ENCODE measurements at places on chromosomes 6 and 20.

DNA sequence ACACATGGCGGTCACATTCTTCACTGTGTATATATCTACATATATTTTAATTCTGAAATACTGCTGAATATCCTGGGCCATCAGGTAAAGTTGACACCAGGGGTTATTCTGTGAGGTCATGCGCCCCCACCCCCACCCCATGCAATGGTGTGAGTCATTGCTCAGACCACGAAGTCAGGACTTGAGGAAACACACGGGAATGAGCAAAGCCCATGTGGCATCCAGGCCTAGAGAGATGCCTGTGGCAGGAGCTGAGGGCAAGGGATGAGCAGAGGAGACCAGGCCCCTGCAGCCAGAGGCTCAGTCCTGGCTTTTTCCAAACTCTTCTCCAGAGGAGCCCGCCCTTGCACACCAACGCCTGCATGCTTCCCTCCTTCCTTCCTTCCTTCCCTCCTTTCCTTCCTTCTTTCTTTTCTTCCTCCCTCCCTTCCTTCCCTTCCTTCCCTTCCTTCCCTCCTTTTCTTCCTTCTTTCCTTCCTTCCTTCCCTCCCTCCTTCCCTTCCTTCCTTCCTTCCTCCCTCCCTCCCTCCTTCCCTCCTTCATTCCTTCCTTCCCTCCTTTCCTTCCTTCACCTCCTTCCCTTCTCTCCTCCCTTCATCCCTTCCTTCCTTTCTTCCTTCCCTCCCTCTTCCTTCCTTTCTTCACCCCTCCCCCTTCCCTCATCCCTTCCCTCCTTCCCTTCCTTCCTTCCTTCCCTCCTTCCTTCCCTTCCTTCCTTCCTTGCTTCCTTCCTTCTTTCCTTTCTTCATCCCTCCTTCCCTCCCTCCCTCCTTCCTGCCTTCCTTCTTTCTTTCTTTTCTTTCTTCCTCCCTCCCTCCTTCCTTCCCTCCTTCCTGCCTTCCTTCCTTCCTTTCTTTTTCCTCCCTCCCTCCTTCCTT, 72.0 kb upstream of the INSM1 start:
- no peak for DNase-seq

DNA sequence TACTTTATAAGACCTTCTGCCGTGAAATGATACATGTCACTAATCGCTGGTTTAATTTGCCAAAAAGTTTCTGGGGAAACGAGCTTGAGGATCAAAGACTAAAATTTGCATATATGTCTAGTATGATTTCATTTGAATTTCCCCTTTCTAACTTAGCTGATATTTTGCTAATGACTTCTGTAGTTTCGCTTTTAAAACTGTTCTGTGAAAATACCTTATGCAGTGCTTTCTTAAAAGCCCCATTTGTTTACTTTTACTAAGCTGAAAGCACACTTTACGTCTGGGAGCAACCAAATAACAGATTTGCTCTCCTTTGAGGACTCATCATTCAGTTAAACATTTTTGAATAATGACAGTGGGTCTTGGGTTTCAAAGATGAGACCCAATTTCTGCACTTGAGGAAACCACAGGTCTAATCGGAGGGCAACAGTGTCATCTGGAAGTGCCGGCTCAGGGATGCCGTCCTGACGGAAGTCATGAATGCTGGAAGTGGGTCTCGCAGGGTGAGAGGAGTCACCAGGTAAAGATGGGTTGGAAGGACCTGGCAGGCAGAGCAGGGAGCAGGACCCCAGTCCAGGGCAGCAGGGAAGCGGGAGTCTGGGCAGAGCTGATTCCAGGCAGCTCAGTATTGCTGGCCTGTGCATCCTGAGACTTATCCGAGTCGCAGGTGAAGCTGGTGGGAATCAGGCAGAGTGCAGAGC, 33.2 kb downstream of the PLEKHG1 start:
- no peak for DNase-seq

DNA sequence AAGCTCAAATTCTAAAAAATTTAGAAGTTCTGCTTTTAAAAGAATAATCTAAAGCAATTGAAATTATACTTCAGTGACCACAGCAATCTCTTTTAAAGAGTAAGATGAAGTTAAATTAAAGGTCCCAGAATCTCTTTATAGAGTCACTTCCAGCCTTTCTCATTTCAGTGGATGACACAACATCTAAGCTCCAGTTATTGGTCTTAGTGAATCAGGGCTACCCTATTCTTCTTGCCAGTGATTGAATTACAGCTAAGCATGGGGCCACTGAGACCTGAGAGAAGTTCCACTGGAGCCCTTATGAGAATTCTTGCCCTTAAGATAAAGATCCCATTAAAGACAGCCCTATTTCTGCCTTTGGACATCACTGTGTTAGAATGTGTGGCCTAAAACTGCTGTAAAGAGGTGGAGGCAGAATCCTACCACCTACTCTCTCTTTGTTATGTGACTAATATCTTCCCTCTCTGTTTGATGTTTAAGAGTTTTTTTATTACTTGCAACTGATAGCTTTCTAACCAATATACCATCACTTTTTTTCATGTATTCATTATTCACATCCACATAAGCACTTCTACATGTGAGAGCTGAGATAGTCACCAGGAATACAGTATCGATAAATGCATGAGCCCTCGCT, 128.6 kb downstream of the UNC5CL start:
- DNase-seq, result no peak

DNA sequence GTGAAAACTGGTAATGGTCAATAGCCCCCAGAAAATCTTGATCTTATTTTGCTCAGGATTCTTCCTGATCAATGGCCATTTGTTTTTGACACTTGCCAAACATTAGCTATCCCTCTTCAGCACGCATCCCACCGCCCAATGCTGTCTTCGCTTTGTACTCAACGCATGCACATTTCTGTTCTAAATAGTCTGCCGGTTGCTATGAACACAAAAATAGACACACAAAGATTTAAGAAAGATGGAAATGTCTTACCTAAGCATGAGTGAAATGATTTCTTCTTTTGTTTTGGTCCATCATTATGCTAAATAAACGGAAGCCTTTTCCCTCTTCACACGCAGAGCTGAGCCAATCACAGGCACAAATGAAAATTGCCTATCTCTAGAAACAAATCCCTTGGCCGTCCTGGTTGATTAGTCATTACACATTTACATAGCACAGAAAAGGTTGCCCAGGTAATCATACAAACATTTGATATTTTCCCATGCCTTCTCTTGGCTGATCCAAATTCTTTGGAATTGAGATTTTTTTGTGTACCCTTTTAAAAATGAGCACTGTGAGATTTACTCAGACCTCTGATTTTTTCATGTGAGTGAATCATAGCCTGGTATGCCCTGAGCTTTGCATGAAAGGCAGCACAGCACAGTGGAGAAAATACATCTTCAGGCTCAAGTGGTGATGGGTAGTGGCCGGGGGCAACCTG, 70.5 kb upstream of the FAM184A start:
- DNase-seq, result no peak
